ENCODE measurements at places on chromosomes 5 and 9.

GRCh38 chr5:53392073-53392472 is 88.4 kb upstream of the FST start:
- DNase-seq: no peak

GRCh38 chr9:134871697-134872340 is 8.8 kb upstream of the FCN2 start:
- no peak for DNase-seq

GRCh38 chr5:3361811-3362605 is 233.6 kb upstream of the IRX1 start:
- DNase-seq: no peak

GRCh38 chr9:120944434-120944843 is 17.8 kb upstream of the TRAF1 start:
- DNase-seq: no peak

GRCh38 chr9:116543731-116544400 is 143.2 kb upstream of the TRIM32 start:
- peak; percentile 6 for DNase-seq

DNA sequence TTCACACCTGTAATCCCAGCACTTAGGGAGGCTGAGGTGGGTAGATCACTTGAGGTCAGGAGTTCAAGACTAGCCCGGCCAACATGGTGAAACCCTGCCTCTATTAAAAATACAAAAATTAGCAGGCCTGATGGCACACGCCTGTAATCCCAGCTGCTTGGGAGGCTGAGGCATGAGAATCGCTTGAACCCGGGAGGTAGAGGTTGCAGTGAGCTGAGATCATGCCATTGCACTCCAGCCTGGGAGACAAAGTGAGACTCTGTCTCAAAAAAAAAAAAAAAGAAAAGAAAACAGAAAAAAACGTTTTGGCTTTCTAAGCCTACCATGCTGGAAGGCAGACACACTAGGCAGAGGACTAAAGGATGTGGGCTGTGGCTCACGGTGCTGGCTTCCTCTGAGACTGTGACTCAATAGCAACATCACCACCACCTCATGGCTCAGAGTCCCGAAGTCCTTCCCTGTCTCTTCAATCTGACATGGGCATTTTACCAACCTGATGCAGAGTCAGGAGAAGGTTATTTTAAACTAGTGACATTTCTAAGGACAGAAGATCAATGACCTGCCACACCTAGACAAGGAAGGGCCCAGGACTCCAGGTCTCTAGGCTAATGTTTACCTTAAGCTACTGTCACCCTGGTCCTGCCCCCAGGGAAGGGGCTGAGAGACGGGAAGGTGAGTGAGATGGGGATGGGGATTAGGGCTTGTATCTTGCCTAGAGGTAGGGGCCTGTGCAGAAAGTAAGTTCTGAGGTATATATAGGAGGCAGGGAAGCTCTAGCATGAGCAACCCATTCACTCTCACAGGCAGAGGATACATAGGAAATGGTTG is 3.7 kb downstream of the ECSCR start:
- DNase-seq: no peak

DNA sequence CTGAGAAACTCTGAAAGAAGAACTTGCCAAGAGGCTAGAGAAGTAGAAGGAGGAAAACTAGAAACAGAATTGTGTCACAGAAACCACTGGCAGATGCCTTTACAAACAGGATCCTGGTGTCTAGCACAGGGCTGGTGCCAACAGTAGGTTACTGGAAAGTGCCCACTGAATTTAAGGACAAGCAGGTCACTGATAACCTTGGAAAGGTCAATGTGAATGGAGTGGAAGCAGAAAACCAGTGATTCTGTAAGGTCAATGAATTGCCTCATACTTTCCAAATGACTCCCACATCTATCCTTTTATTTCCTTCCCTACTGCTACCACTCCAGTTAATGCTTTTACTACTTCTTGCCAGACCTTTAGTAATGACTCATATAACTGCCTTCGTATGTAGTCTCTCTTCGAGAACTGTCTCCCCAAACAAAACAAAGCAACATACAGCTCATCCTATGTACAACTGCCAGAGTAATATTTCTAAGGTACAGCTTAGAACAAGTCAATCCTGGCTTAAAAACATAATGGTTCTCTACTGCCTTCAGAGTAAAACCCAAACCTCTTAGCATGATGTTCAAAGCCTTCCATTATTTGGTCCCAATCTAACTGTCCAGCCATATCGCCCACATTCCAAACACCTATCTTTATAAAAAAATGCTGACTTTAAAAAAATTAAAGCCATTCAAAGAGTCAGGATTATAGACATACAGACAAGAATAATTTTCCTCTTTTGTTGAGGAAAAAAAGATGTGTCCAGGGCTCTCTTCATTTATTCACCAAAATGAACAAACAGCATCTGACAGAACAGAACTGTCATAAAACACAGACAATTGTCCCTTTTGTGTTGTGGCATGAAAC is 52.5 kb downstream of the NR3C1 start:
- no peak for DNase-seq

DNA sequence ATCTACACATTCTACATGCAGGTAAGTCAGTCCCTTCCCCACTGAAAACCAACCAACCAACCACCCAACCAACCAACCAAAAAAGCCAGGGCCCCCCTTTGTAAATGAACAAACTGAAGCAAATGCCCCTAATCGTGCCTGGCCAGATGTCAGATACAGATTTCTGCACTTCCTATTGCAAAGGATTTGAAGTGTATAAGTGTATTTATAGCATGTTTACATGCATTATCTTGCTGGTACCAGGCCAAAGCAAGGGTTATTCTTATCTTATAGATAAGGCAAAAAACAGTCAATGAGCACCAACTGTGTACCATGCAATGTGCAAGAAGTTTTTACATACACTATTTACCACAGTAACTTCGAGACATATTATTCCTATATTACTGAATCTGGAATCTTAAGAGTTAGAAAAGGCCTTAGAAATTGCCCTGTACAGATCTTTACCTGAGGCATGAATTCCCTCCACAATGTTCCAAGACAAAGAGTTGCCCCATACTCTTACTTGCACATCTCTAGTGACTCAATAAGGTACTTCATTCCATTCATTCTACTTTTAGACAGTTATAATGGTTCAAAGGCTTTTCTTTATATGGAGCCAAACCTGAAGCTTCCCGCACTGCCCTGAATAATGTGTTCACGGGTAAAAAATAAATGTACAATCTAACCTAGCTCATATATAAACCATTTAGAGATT is 51.7 kb upstream of the NR5A1 start:
- no peak for DNase-seq

- DNase-seq: no peak
These were observed 531.5 kb downstream of the CSNK1G3 start for GRCh38 chr5:124043456-124043855.

DNA sequence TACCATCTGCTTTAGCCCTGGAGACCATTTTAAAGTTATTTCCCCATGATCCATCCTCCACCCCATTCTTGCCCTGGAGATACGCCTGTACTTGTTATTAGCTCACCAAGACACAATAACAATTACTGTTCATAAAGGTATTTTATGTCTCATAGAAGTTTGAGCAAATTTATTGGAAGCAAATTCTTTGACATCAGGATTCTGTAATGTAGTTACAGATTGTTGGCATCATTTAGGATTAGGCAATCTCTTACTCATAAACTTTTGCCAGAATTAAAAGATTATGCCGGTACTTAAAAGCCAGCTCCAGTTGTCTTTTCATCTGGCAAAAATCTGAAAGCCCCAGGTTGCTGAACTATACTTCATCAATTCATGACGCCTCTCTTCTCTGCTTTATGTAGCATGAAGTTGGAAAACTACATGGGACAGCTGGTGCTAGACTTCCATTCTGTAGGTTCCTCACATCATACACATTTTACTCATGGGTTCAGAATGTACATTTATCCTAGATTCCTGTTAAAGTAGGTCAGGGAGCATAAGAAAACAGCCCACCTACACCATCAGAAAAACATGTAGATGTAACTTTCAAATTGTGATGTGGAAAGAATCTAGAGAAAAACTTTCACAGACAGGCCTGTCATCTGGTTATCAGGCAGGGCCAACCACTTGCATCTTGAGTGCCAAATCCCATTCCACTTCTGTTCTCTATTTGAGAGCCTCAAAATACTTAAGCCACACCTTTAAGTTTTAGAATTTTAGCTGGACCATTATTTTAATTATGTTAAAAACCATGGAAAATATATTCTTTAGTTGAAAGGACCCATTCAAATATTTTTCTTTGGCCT is 14.0 kb downstream of the ATP10B start:
- peak; percentile 8 for DNase-seq

DNA sequence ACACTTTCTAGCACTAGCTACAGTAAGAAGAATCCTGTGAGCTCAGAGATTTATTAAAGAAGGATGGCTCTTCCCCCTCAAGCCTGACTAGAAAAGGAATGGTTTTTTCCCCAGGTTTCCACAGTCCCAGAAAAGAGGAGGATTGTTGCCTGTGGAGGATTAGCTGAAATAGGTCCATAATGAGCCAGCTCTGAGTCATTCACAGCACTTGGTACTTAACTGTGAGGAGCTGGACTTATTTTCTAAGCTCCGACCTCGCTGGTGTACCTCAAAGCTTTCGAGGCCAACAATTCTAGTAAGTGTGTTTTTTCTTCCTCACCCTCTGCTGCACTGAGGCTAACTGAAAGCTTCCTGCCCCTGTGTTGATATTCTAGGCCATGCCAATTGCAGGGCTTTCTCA is 222.5 kb upstream of the IL12B start:
- no peak for DNase-seq

DNA sequence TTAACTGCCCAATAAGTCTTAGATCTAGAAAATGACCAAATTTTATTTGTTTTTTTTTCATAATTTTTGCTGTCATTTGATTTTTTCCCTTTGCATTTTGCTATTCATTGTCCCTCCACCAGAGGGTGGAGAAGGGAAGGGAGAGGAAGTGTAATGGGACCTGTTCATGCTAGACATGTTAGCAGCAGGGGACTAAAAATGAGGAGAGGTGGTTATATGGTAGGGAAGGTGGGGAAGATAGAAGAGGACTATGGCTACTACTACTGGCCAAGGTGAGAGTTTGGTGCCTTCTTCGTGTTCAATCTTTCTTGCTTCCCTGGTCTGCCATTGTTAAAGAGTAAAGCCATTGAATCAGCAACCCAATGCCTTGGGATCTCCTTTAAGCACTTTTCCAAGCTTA is 6.4 kb downstream of the GRIA1 start:
- no peak for DNase-seq

DNA sequence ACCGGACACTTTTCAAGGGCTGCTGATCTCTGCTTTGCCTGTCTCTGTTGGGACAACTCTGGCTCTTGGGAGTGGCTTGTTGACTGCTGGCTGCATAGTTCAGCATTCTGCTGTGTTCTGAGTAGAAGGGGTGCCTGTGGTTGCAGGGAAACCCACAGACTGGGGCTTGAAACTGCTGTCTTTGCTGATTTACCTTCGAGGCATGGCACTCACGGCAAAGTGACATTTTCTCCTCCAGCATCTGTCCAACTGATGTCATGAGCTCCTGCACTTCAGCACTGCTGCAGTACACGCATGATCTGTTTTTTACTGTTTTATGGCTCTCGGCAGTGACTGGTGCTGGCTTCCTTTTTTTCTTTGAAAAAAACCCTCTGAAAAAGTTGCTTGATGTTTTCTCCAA is 69.2 kb downstream of the SPATA31D1 start:
- DNase-seq: no peak

DNA sequence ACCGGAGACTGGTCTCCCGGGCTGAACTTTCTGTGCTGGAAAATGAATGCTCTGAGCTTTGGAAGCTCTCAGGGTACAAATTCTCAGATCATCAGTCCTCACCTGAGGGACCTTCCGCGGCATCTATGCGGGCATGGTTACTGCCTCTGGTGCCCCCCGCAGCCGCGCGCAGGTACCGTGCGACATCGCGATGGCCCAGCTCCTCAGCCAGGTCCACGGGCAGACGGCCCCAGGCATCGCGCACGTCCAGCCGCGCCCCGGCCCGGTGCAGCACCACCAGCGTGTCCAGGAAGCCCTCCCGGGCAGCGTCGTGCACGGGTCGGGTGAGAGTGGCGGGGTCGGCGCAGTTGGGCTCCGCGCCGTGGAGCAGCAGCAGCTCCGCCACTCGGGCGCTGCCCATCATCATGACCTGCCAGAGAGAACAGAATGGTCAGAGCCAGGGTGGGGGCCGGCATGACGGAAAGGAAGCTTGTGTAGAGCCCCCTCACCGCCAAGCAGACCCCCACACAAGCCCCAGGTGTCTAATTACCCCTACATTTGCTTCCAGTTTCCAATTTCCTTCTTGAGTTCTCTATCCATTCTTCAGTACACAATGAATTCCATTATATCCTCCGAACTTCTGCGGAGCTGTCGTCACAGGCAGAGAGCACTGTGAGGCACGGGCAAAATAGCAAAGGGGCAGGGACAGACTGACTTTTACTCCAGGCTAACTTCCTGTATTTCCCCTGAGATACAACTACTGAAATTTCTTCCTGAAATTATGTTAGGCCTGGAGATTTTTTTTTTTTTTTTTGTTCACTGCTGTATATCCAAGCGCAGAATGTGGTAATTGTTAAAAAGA is 23.2 kb downstream of the CDKN2A start:
- no peak for DNase-seq

DNA sequence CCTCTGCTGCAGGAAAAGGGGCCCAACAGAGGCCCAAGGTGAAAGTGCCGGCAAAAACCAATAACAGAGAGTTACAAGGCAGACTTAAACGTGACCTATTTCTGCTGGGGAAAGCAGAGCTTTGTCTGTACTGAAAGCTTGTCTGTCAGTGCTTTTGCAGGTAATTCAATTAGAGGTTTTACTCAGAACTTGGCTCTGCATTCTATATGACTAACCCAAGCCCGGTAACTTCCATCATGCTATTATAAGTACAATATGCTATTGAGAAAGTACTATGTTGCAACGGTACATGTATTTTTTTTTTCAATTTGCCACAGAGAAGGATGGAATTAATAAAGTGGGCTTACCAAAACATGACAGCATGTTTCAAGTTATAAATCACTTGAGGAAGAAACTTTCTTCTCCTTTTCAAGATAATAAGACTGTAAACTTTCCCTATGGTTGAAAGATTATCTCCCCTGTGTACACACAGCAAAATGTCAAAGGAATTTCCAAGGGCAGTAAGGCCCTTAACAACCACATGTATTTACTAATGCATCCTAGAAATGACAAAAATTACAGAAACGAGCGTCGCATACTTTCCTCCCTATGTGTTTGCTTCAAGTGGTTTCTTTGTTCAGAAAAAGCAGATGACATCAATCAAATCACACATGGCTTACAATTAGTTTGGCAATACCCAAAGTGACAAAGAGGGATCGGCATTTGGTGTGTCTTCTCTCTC is 282.4 kb downstream of the EFNA5 start:
- DNase-seq: no peak

DNA sequence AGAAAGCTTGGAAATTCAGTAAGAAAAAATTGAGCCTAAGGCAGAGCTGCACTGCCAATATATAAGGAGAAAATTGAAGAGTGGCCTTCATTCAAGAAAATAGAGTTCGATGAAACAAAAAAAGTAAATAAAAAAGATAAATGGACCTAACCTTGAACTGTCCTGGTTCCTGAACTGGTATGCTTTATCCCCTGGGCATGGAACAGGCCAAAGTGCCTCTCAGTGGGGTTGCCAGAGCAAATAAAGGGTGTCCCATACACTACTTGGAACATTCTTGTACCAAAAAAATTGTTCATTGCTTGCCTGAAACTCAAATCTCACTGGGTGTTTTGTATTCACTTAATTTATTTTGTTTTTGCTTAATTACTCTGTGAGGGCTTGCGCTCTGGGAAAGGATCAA is 42.2 kb upstream of the TUT7 start:
- DNase-seq: no peak

- DNase-seq: no peak
These were observed 71.4 kb downstream of the ARHGEF37 start for GRCh38 chr5:149652697-149653096.
